ENCODE measurements at places on chromosomes 13 and 19.

DNA sequence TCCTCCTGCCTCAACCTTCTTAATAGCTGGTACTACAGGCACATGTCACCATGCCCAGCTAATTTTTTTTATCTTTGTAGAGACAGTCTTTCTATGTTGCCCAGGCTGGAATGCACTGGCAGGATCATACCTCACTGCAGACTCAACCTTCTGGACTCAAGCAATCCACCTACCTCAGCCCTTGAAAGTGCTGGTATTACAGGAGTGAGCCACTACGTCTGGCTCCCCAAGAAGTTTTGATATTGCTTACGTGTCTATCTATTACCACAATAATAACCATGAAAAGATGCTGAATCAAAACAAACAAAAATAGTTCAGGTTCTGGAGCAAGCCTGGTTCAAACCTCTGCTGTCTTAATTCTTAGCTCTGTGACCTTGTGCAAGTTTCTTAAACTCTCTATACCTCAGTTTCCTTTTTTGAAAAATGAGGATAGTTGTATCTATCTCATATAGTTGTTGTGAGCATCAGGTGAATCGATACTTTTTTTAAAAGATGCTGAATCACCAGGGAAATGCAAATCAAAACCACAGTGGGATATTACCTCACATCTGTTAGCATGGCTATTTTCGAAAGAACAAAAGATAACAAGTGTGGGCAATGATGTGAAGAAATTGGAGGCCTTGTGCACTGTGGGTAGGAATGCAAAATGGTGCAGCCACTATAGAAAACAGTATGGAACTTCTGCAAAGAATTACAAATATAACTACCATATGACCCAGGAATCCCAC lies 19.0 kb upstream of the LEUTX start:
- DNase-seq, result no peak

DNA sequence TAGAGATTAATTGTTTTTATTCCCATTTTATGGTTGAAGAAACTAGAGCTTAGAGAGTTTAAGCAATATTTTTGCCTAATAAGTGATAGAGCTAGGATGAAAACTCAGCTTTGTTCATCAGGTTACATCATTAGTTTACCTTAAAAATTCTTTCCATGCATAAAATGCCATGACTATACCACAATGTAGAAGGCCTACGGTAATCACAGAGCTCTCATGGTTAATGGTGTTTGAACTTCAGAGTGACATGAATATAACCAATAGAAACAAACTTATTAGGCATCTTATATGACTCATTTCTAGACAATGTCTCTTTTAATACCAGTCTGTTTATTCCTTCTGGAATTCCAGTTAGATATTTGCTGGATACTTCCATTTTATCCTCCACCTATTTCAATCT lies 78.5 kb downstream of the FGF9 start:
- DNase-seq, result no peak

DNA sequence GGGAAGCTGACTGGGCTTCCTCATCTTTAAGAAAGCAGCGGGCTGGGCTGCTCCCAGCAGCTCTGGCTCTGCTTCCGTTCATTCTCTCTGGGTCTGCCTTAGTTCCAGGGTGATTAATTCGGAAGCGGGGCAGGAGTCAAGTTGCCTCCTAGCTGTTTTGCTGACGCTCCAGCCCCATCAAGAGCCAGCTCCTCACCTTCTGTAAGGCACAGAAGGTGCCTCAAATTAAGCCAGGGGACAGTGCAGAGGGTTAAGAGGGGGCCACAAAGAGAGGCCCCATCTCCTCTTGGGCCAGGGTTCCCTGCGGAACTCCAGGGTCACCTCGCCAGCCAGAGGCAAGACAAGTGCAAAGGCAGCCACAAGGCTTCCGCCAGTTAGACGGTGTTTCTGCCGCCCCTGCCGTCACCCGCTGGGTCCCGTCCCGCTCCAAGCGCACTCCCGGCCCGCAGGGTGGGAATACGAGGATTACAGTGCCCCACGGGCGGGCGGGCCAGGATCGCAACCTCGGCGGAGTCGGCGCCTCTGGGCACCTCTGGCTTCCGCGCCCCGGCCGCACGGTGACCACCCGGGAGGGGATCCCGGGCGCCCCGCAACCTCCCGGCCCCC lies 508 bp downstream of the SLC15A1 start:
- DNase-seq, result no peak

GRCh38 chr13:62432906-62433305 lies 1017.3 kb upstream of the PCDH20 start:
- no peak for DNase-seq

DNA sequence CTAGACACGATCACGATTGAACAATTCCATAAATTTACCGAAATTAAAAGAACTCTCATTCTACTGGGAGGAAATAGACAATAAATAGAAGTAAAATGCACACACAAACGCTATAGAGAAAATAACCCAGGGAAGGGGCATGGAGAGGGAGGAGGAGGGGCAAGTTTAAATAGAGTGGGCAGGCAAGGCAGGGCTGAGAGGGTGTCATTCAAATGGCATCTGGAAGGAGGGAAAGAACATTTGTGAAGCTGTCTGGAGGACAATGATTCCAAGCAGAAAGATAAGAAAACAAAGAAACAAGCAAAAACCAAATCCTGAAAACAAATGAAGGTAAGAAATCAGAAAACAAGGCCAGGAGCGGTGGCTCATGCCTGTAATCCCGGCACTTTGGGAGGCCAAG lies 45.6 kb upstream of the GTF2F2 start:
- no peak for DNase-seq

GRCh38 chr13:100433475-100433874 lies 155.1 kb downstream of the GGACT start:
- DNase-seq, result no peak

DNA sequence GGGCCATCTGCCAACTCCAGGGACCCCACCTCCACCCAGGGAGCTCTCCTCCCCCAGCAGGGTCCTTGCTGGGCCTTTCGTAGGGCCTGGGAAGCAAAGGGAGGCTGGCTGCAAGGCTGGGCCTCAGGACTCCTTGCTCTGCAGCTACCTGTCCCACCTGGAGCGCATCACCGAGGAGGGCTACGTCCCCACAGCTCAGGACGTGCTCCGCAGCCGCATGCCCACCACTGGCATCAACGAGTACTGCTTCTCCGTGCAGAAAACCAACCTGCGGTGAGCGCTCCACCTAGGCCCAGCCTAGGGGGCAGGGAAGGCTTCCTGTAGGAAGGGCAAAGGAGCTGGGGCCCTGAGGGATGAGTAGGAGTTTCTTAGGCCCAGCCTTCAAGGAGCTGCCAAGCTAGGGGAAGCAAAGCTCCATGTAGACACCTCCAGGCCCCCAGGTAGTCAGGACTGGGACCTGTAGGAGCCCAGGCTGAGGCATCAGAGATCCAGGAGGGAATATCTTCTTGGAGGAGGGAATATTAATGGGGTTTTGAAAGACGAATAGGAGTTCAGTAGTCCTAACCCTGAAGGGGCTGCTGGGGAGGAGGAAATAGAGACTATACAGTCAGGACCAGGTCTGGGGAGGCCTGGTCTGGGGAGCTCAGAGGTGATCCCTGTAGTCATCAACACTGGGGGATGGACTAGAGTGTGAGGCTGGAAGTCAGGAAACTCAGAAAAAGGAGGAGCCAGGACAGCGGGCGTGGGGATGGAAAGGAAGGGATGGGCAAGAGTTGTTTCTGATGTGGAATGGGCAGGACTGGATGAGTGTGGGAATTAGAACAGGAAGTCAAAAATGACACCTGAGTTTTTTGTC lies 16.0 kb downstream of the GNA15 start:
- DNase-seq, result no peak

DNA sequence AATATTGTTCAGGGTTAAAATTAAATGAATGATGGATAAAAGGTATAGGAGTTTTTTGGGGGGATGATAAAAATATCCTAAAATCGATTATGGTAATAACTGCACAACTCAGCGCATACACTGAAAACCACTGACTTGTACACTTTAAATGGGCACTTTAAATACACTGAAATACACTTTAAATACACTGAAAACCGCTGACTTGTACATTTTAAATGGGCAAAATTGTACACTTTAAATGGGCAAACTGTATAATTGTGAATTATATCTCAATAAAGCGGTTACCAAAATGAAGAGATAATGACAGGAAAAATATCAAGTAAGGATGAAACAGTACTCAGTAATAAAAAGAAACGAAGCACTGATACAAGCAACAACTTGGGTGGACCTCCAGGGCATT lies 1.5 kb downstream of the LIG1 start:
- DNase-seq, result no peak

- no peak for DNase-seq
These were observed 111.2 kb downstream of the KCNRG start for GRCh38 chr13:50126263-50126992.

- DNase-seq, result no peak
These were observed 16.2 kb upstream of the CPB2 start for GRCh38 chr13:46121033-46121432.

- DNase-seq, result no peak
These were observed 59.8 kb upstream of the MEDAG start for GRCh38 chr13:30846311-30846710.

- no peak for DNase-seq
These were observed 17.9 kb upstream of the EPHX3 start for GRCh38 chr19:15249972-15250639.

GRCh38 chr19:58394821-58395219 lies 636 bp upstream of the RNF225 start:
- DNase-seq, result no peak

DNA sequence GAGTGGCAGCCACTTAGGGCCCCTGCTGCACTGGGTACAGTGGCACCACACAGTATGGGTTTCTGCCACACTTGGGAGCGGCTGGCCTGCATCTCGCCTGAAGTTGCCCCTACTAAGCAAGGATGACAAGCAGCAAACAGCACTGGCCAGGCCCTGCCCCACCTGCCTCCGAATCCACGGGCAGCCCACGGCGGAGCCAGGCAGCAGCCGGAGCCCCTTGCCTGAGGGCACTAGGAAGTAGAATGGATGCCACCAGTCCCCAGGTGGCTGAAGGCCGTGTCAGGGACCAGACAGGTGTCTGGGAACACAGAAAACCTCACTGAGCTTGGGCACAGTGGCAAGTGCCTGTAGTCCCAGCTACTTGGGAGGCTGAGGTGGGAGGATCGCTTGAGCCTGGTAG lies 19.4 kb downstream of the MLLT1 start:
- DNase-seq, result no peak

DNA sequence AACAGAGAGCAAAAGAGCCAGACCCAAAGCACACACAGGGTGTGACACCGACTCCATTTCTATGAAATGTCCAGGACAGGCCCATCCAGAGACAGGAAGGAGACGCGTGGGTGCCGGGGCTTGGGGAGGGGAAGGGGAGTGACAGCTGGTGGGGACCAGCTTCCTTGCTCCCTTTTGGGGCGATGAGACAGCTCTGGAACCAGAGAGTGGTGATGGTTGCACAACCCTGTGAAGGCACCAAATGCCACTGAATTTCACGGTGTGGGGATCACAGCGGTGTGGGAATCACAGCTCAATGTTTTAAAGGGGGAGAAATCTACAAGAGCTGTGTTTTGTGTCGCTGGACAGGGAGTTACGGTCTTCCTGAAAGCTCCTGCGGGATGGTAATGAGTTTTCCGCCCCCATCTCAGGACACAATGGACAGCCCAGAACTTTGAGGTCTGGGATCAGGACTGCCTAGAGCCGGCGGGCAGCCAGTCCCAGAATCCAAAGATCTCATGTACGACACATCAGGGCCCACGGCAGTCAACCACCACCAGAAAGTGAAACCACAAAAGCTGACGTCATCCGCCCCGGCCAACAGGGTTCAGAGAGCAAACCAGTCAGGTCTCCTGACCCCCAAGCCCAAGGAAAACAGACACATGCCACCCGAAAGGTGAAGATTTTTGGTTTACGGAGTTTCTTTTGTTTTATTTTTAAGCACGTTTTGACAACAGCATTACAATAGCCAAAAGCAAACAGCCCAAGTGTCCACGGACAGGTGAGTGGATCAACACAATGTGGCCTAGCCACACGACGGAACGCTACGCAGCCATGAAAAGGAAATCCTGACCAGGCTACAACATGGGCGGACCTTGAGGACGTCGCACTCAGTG lies 7.3 kb downstream of the SGTA start:
- peak; percentile 30 for DNase-seq

DNA sequence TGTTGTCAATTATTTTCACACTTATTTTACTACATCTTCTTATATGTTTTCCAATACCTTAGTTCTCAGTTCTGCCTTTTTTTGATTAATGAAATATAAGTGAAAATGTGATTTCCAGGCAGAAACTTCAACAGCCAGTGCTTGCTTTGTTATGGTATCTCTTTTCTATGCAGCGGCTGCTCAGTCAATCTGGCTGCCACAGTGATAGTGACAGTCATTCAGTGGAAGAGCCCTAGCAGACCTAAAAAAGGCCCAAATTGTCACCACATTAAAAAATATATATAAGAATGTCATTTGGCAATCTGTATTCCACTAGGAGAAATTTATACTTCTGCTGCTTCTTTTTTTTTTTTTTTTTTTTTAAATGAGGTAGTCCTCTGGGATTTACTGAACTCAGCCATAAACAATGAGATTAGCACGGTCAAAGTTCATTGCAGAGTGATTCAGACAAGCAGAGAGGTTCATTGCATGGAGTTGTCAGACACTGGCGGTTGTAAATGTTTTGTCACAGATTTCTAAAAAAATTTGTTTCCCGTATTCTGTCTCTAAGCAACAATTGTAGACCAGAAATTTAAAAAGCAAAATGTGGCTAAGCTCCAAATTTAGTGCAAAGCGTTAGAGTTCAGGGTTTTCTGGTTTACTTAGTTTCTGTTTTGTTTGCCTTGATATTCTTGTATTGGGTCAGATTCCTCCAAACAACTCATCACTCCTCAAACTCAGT lies 94.7 kb upstream of the PRR20A start:
- DNase-seq, result no peak

DNA sequence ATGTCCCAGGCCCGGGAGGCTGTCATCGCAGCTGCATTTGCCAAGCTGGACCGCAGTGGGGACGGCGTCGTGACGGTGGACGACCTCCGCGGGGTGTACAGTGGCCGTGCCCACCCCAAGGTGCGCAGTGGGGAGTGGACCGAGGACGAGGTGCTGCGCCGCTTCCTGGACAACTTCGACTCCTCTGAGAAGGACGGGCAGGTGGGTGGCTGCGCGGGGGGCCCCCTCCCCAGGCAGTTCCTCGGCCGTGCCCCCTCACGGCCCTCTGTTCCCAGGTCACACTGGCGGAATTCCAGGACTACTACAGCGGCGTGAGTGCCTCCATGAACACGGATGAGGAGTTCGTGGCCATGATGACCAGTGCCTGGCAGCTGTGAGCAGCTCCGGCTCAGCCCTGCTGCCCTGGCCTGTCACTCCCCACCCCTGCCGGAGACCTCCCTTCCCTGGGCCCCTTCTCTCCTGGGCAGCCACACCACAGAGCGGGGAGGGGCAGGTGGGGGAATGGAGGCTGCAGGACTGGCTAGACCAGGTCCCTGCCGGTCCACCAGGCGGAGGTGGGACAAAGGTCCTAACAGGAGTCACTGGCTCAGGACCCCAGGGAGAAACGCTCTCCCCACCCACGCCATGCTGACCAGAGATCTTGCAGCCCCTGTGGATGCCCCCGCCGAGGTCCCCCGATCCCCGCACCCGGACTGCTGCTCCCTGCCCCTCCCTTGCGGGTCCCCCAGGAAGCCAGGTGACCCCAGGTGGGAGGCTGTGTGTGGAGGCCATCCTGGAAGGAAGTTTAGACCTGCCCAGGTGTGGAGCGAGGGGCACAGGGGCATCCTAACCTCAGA lies 1.1 kb downstream of the CAPS start:
- DNase-seq, result no peak

GRCh38 chr19:15115080-15115479 lies 7.9 kb downstream of the SYDE1 start:
- DNase-seq, result no peak

GRCh38 chr13:40656358-40656757 lies 10.1 kb downstream of the FOXO1 start:
- no peak for DNase-seq

Measured in activated naive CD8-positive, alpha-beta T cell treated with anti-CD3 and anti-CD28 coated beads, Interleukin-2, amount 50 U/mL, for 16 hours (primary cell).